ENCODE measurements at places on chromosomes 6 and 20.

- DNase-seq, result no peak
Measured at GRCh38 chr6:14055541-14055940, 62.0 kb upstream of the CD83 start.

DNA sequence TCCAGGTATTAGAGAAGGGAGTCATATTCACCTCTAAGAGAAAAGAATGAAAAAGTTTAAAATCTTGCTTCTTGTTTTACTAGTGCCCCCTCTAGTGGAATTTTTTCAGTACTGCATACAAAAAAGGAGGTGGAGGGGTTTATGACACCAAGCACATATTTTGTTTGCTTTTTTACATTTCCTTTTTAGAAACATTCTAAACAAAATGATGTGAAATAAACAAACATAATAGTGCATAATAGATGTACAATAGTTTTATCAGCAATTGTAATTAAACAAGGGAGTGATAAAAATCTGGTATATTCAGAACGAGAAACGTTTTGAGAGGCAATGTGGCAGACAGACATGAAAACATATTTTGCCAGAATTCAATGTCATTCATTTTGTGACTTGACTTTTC, 111.0 kb upstream of the TFAP2D start:
- DNase-seq, result peak; percentile 55

DNA sequence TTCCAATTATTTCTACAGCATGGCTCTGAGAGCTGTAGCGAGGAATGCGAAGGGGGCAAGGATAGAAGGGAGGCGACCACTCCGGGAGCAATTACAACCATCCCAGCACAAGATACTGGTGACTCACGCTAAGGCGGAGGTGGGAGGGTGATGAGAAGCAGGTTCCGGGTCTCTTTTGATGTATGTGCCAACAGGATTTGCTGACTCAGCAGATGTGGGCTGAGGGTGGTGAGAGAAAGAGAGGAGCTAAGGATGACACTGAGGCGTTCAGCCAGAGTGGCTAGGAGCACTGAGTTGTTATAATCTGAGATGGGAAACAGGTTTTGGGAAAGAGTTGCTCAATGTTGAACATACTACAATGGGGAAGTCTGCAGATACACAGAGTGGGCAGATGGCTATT, 9.3 kb upstream of the TXNDC5 start:
- peak; percentile 50 for DNase-seq

DNA sequence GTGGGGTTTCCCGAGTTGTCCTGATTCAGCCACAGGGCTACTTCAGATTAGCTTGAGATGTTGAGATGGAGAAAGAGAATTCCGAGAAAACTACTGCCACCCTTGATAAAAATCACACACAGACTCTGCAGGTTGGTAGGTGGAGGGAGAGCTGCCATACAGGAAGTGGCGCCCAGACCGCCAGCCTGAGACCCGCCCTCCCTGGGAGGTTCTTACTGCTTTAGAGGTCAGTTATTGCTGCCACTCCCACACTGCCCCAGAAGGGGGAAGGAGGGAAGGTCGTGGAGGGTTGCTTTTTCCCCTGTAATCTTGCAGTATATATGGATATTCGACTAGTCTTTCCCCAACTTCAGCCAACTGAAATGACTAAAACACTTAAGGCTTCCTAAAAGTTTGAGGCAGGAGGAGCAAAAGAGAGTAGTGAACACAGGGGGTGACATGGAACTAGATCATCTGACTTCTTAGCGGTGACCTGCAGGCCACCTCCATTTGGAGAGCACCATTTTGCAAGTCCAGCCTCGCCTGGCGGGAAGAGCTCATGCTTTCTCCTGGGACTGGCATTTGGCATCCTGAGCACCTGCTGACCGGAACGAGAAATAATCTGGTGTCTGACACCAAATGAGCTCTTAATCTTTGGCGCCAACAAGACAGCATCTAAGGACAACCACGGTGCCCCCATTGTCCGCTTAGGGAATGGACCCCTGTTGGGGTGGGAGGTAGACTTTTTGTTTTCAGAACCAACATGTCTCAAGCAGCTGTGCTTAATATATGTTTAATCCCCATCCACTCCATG, 35.7 kb upstream of the SLC22A1 start:
- no peak for DNase-seq

DNA sequence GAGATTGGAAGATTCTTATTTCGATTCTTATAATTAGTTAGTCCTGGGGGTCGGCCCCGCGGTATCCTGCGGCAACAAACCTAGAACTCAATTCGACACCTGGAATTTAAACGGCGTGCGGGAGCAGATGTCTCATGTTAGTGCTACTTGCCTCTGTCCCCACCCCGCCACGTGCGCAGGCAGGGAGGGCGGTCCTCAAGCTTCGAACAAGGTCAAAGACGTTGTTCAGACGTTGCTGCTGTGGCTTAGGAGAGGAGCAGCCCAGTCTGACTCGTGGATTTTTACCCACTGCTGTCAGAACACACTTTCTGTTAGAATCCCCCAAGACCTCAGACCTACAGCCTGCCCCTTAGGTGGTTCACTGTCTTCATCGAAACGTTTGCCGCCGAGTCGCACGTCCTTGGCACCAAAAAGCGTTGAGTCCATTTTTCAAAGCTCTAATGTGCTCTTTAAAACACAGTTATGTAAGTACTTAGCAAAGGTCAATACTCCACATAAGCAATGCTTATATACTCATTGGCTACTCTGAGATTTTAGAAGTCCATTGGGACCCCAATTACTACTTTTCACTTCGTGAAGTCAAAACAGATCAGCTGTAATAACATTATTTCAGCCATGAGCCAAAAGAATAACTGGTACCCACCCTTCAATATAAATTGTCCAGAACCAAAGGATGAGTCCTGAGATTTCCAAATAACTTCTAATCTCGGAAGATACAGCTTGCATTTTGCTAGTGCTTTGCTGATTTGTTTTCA, 2.7 kb upstream of the C6orf62 start:
- DNase-seq, result peak; percentile 21

DNA sequence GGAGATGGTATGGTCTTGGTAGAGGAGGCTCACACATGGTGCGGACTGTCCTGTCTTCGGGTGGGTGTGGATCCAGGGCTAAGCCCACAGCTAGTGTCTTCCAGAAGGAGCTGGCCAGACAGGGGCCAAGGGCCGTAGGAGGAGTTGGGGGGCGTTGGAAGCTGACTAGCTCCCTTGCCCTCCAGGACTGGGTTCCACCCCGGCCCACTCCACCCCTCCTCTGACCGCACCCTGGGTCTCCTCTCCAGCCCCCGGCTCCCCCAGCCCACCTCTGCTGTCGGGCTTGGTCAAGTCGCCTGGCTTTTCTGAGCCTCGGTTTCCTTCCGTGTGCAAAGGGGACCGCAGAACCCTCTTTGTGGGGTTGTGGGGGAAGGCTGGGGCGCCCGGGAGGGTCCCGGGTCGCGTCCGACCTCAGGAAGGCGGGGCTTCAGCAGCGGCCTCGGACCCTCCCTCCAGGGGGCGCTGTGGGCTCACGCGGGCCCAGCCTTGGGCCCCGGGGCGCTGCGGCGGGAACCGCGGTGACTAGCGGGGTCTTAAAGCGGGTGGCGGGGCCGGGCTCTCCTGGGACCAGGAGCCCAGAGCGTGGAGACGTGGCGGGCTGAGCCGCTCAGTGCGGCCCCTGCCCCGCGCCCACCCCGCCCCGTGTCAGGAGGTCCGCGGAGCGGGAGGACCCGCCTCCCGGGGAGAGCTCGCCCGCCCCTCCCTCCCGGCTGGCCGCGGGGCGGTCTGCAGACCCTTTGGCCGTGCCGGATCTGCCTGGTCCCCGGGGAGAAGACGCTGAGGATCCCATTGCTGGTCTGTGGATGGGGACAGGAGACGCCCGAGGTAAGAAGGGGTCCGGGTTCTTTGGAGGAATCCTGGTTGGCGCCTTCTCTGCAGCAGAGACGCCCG, 5.4 kb downstream of the NPBWR2 start:
- DNase-seq, result peak; percentile 60

DNA sequence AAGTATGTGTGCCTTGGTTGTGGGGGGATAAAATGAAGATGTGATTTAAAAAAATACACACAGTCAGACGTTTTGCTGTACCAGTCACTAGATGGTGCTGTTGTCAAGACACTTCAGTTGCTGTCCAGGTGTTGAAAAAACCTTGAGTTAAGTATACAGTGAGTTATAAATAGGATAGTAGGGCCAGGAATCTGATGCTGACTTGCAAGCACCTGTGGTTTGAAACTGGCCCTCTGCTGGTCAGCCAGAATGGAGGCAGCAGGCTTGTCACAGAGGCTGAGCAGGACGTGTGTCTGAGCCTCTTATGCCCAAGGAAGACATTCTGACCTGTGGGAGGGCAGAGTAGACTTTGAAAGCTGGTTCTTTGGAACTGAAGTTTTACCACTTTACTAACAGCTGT, 27.8 kb downstream of the RNF8 start:
- DNase-seq, result peak; percentile 78

DNA sequence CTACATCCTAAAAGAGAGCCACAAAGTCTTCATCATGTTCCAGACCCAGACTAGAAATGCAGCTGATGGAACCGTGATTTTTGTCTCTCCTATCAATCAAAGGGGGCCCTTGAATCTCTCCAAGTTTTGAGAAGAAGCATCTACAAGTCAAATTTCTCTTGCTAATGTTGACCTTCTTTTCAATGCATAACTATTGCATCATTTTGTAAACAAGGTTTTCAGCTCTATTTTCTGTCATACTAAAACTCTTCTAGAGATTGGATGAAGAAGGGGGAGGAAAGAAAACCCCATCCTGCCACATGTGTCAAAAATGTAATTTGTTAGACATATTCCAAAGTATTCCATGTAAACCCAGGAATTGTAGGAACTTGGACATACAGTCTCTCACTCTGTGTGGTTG, 169.2 kb downstream of the LMBRD1 start:
- DNase-seq, result no peak

GRCh38 chr6:68233623-68234022, 401.5 kb upstream of the ADGRB3 start:
- DNase-seq, result no peak

- DNase-seq, result no peak
Measured at GRCh38 chr6:170448751-170449630, 104.1 kb downstream of the PSMB1 start.

DNA sequence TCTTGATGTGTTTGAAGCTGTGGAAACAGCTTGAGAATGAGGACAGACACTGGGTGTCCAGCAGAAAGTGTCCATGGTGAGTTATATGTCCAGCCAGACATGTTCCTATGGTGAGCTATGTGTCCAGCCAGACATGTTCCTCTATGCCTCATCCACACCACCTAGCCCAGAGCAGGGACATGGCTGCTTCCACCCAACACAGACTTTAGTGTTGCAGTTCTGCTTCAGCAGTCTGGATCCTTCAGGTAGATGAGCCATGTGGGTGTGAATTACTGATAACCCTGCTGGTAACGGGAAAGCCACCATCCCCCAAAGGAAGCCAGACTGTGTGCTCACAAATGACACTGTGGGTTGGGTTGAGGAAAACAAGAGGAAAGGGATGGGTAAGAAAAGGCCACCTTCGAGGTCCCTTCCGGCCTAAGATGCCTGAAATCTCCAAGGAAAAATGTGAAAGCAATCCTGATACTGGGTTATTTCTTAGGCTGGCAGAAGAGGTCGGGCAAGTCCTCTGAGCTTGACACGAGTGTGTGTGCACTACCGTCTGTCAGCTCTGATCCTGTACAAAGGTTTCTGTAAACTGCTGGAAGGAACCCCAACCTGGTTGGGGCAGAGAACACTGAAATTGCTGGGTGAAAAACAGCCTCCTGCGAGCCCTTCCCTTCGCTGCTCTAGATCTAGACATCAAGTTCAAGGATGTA, 77.8 kb downstream of the NINL start:
- no peak for DNase-seq

- DNase-seq, result peak; percentile 78
Measured at GRCh38 chr6:116969211-116969863, 92.3 kb downstream of the RFX6 start.

DNA sequence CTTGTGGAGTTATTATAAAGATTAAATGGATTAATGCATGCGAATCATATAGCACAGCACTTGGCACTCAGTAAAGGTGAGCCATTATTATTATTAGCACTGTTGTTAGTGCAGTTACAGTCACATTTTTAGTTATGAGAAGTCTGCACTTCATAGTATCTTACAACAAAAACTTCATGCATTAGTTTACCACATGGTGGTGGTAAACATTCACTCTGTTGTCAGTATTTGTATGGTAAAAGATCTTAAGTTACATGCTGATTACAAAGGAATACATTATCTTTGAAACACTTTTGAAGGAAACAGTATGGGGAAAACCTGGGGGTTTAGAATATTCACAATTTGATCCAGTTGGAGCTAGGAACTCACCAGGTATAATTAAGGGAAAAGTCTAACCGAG, 20.8 kb downstream of the TMEM14A start:
- no peak for DNase-seq

GRCh38 chr6:2235777-2236495, 9.5 kb downstream of the GMDS start:
- DNase-seq, result no peak

- no peak for DNase-seq
Measured at GRCh38 chr6:11711003-11711983, 67.3 kb downstream of the ADTRP start.

DNA sequence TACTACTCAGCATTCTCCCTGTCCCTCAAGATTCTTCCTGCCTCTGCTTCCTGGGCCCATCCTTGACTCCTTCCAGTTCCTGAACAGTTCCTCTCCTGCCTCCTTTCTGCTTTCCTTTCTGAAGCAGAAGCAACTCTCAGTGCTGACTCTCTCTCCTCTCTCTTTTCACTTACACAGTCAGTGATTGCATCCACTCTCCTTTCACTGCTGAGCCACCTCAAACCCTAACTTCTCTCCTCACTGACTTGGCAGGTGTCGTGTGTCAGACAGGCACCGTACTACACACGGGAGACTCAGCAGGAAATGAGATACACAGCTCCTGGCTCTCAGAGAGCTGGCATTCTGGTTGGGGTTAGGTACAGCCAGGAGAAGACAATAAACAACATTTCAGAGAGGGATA, 5.6 kb downstream of the ABHD16A start:
- DNase-seq, result no peak

DNA sequence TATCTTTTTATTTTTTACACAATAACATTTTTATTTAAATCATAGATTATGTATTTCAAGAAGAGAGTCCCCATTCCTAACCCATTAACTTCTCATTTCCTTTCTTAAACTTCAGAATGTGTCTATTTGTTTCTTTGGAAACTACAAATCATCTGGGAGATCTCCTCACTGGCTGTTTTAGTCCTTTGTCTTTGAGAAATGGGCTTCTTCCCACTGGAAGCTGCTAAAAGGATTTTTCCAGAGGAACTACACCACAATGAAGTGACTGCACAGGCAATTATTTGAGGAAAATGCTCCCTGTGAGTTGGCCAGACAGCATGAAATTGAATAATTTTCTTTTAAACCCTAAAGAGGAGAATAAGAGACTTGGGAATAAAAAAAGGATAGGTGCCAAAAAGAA, 119.1 kb downstream of the TENT5A start:
- DNase-seq, result no peak

DNA sequence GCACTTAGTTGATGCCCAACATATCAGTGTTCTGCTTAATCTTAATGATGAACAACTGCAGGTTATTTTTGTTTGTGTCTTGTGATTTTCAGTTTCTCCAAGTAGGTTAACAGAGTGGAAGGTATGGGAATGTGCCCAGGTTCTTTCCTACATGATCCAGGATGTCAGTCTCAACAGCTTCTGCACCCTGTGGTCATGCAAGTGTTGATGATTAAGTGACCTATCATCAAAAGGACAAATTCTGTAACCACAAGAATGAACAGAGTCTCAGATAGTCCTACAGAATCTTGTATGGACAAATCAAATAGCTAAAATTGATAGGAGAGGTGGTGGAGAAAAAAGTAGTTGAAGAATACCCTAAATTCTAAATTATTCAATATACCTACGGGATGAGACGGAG, 26.1 kb downstream of the MAN1A1 start:
- DNase-seq, result no peak

- DNase-seq, result no peak
Measured at GRCh38 chr20:63517376-63518309, 2.9 kb upstream of the PPDPF start.

- DNase-seq, result peak; percentile 24
Measured at GRCh38 chr20:48858075-48858790, 30.4 kb upstream of the PREX1 start.
